ENCODE measurements at places on chromosomes 7 and 10. TPM values are rescaled to one million over a fixed set of nuclear protein-coding genes. Genes with fewer than 3 reads are reported as not detected.

Gene ARHGEF35
- 0.84 TPM for total RNA-seq

Gene ZNF783
- total RNA-seq: 4.2 TPM

Gene ABCC2
- total RNA-seq: 0.17 TPM

Gene PDE6C
- total RNA-seq: not detected

Gene SLC26A3
- total RNA-seq: not detected

Gene HKDC1
- total RNA-seq: under 0.01 TPM

Gene ABCA13
- total RNA-seq: not detected

Data from bronchus fibroblast of lung (primary cell).